ENCODE measurements at places on chromosomes 4 and X. TPM values are rescaled to one million over a fixed set of nuclear protein-coding genes. Genes with fewer than 3 reads are reported as not detected.

The CXorf51B gene
- not detected for polyA plus RNA-seq

The RNF212 gene
- 6.8 TPM for polyA plus RNA-seq

GRCh38 chr4:155161357-155161756 lies 47.1 kb upstream of the NPY2R start:
- no peak for DNase-seq

- no peak for DNase-seq
Observed at GRCh38 chrX:46757052-46757451, 1.9 kb downstream of the SLC9A7 start.

The DOK7 gene
- 0.19 TPM for polyA plus RNA-seq

GRCh38 chr4:64250061-64250460 lies 159.2 kb downstream of the TECRL start:
- no peak for DNase-seq

- no peak for DNase-seq
Observed at GRCh38 chrX:130072345-130072740, 38.0 kb downstream of the ELF4 start.

- DNase-seq, result peak; percentile 13
Observed at GRCh38 chr4:107035819-107036583, at the start of gene DKK2. TSS of gene DKK2 (minus strand) at chr4:107036313. CDS start at chr4:107035591, 722 bp downstream.

- DNase-seq, result no peak
Observed at GRCh38 chr4:67204441-67204840, 340.9 kb downstream of the CENPC start.

GRCh38 chrX:110145854-110146253 lies 142.9 kb downstream of the TMEM164 start:
- DNase-seq, result no peak

DNA sequence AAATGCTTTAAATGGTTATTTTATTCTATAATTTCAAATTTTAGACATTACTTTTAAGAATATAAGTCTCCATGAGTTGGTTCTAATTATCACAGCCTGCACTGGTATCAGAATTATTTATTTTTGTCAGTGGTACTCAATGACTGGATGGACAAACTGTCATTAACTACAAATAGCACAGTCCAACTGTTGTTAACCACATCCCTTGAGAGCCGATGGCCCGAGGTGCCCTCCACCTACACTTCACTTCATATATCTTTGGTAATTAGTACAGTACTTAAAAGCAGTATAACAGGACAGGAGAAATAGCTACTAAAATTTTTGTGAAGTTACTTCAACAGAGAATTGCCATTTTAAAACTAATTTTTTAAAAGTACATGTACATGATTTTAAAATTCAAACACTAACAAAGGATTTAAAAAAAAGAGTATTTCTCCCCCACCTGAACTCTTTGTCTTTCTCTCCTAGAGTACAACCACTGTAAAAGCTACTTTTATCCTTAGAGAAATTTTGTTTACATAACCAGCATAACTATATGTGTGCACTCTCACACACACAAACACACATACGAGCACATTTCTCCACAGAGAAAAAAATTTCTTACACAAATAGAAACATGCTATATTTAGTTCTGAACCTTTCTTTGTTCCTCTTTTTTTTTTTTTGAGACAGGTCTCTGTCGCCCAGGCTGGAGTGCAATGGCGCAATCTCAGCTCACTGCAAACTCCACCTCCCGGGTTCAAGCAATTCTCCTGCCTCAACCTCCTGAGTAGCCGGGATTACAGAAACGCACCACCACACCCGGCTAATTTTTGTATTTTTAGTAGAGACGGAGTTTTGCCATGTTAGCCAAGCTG lies 6.5 kb downstream of the TIFA start:
- no peak for DNase-seq

DNA sequence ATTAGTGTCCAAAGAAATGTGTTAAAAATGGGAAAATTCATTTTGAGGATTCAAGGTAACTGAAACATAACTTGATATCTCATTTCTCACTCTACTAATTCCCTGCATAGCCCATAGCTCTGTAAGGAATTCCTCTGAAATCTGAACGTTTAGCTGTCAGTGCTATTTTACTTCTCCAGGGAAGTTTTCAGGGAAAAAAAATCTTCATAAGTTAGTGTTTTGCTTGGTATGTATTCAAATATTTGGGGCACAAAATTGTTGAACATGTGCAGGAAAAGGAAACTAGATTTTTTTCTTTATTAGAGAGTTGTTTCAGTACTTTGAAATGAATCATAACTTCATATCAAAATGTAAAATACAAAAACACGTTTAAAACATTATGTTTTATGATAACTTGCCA lies 891.4 kb downstream of the CENPC start:
- no peak for DNase-seq

GRCh38 chrX:47446971-47447370 lies 36.1 kb downstream of the ZNF41 start:
- DNase-seq, result no peak

DNA sequence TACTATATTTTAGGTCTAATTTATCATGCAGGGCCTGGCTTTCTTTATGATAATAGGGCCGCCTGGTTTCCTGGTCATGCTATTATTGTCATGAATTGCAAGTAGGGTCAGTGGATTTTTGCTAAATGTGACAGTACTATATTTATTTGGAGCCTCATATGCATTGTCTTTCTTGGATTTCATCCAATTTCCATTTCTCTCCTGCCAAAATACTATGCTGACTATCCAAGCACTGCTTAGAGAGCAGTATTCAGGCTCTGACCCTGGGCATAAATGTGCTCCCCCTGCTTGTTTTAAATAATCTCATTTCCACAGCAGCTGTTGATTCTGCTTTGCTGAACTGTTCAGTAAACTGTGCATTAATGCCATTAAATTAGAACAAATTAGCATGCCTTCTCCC lies 269.3 kb downstream of the GPM6A start:
- DNase-seq, result no peak

- DNase-seq, result peak; percentile 84
Observed at GRCh38 chr4:72568959-72569718, at the start of gene ADAMTS3. TSS of gene ADAMTS3 (minus strand) at chr4:72569221. CDS start at chr4:72568762, 459 bp downstream.

GRCh38 chrX:103607364-103608305 lies at the start of gene TCEAL3:
TSS of gene TCEAL3 (plus strand) at chrX:103607963. CDS start at chrX:103609065, 1,102 bp downstream.
- peak; percentile 77 for DNase-seq

DNA sequence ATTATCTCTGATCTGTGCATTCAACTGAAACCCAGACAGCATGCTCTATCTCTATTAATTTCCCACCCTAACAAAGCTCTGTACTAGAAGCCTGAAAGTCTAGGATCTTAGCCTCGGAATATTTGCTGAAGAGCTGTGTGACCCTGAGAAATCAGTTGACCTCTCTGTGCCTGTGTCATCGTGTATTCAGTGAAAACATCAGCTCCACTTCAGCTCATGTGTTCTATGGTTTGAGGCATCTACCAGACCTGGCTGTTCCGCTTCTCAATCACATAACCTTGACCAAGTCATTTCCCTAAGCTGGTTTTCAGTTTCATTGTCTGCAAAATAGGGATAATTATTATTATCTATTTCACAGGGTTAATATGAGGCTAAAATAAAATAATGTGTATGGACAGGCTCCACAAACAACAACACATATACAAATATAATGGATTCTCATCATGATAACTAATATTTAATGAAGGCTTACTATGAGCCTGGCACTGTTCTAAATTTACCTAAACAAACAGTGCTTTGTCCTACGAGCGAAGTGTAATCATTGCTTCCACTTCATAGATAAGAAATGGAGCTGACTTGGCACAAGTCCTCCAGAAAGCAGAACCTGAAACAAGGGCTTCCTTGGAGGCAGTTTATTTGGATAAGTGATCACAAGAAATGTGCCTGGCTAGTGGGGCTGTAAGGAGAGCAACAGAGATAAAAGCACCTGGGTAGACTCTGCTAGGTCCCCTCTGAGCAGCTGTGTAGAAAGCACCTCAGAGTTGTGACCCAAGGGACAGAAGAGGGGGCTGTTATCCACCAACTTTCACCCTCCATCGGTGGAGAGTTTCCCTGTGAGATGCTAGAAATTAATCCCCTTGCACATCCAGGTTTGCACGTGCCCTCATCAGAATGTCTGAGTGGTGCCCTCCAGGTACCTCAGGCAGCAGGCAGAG lies 356.9 kb downstream of the RAB28 start:
- no peak for DNase-seq

The TMPRSS11D gene
- polyA plus RNA-seq, result not detected

The NSG1 gene
- polyA plus RNA-seq, result 38.3 TPM

- DNase-seq, result peak; percentile 66
Observed at GRCh38 chr4:40576651-40577480, 52.8 kb downstream of the RBM47 start.

DNA sequence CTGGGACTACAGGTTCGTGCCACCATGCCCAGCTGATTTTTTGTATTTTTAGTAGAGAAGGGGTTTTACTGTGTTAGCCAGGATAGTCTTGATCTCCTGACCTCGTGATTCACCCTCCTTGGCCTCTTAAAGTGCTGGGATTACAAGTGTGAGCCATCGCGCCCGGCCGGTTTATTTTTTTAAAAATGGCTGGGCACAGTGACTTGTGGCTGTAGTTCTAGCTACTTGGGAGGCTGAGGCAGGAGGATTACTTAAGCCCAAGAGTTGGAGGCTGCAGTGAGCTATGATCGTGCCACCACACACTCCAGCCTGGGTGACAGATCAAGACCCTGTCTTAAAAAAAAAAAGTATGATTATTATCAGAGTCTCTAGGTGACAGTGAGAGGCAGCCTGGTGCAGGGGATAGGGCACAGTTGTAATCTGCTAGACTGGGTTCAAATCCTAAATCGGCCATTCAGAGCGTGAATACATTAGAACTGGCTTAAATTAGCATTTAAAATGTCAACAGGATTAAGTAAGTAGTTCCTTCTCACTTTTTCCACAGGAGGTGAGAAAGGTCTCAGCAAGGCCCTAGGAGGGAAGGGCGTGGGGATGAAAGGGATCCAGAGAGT lies 435 bp upstream of the MGST2 start:
- no peak for DNase-seq

DNA sequence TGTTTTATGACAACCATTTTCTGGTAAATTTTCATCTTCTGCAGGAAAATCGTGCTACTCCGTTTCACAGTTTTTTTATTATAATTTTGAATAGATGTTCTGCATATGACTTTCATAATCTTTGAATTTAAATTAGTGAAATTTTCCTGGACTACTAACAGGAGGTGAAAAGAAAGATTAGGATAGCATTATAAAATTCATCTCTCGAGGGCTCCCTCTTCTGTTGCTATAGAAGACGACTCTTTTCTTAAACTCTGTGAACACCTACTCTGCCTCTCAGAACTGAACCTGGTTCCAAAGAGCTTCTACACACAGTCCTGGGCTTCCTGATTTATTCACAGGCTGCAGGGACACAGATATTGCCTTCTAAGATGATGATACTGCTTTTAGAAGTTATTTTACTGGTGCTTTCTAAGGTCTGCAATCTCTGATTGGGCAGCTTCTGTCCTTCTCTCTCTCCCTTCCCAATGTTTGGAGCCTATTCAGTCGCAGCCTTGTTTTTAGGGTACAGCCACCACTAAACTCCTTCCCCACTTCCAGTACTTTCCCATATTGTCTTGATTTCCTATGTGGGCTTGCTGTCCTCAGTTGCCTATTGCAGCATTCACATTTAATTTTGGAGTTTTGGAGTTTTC lies 10.1 kb upstream of the SAP30 start:
- DNase-seq, result no peak

DNA sequence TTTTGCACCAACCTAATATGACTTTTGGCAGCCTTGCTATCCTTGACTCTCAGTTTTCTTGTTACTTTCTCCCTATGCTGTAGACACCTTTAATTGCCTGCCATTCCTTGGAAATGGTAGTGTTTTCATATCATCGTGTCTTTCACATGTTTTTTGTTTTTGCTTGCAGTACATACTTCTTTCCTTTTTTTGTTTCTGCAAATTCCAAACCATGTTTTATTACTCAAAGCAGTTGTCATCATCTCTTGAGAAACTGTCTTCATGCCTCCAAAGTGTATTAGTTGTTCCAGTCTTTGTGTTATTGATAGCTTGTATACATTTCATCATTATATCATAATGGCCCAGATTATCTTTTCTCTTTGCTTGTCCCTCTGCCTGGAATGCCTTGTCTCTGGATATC lies 57.1 kb downstream of the PDLIM5 start:
- no peak for DNase-seq

GRCh38 chrX:108359806-108360602 lies 78.2 kb downstream of the COL4A6 start:
- no peak for DNase-seq

The OPHN1 gene
- polyA plus RNA-seq, result 7.1 TPM

GRCh38 chrX:13581554-13581953 lies 12.2 kb downstream of the EGFL6 start:
- DNase-seq, result no peak

DNA sequence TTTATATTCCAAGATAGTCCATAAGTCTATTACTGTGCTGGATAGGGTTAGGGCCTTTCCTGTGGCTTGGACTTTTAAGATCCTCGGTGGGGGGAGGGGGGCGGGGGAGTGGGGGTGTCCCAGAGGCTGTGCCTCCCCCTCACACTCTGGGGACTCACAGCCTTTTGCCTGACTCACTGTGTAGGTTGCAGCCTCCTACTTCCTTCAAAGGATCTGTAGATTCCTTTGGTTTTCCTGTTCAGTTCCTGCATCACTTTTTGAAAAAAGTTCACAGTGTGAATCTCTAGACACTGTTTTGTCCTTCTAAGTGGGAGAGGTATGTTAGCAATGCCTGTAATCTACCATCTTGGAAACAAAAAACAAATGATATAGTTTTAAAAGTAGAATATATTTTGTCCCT lies 999.9 kb downstream of the GLUD2 start:
- no peak for DNase-seq

The HS6ST2 gene
- polyA plus RNA-seq, result 5.9 TPM

DNA sequence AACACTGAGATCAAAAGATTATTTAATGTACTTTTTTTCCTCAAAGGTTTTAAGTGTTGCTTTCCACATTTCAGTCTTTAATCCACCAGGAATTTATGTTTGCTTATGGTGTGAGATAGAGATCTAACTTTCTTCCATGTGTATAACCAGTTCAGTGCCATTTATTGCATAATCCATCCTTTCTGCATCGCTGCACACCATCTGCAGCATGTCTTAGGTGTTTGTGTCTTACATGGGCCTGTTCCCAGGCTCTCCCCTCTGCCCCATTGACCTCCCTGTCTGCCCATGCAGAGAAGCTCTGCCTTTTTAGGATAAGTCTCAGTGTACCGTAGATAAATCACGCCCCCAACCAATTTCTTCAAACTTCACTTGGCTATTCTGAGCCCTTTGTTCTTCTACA lies 30.3 kb downstream of the NSDHL start:
- no peak for DNase-seq

DNA sequence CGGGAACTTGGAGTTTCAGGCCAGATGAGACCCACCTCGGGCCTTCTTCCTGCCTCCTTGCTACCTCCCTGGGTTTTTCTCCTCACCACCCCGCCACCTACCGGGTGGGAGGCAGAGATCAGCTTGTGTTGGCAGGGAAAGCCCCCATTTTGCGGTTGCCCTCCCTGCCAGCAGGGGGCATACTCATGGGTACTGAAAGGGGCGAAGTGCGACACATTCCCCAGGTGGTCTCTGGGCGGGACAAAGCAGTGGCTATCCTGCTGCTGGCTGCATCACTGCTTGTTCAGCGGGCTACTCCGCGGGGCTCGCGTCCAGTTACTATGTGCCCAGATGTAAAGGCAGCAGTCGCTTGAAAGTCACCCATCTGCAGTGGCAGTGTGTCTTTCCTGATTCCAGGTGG lies 330.3 kb downstream of the PDHA2 start:
- DNase-seq, result no peak

Measured in ovary (tissue), 10 donors.